ENCODE measurements at places on chromosomes 6 and 20.

- no peak for DNase-seq
Measured at GRCh38 chr6:131773284-131773950, 34.4 kb upstream of the ENPP1 start.

DNA sequence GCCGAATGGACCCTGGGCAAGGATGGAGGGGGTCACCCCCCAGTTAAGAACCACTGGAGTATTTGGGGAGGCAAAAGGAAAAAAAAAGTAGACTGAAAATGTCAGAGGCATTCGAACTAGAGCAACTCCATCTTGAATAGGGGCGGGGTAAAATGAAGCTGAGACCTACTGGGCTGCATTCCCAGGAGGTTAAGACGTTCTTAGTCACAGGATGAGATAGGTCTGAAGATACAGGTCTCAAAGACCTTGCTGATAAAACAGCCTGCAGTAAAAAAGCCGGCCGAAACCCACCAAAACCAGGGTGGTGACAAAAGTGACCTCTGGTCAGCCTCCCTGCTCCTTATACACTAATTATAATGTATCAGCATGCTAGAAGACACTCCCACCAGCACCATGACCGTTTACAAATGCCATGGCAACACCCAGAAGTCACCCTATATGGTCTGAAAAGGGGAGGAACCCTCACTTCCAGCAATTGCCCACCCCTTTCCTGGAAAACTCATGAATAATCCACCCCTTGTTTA is 70.4 kb upstream of the KCNG1 start:
- DNase-seq = no peak

GRCh38 chr6:111899531-111899930 is 26.3 kb upstream of the FYN start:
- no peak for DNase-seq

DNA sequence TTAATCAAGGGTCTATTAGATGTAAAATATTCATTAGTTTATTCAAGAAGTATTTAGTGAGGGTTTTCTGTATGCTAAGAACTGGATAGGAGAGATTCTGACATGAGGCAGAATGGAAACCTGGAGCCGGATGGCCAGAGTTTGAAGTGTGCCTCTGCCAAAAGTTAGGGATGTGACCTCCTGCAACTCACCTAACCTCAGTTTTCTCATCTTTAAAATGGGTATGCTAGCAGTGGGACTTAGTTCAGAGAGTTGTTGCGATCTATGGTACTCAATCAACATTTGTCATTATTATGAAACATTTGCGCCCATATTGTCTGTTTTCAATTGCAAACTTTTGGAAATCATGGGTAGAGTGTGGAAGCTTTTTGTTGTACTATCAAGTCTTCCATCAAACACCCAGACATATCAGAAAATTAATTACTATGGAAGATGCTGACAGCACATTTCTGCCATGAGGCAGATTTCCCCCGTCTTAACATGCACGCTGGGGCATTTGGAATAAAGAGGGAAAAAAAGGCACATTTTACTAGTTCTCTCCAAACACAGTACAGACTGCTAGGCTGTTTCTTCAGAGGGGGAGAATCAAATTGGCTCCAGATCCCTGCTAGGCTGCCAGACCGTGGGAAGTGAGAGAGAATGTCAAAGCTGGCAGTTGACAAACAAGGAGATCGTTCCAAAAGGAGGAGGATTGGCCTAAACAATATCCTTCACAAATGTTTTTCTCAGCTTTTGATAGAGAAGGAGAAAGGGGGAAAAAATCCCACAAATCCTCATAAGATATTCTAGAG is 205.3 kb upstream of the TSHZ2 start:
- no peak for DNase-seq

DNA sequence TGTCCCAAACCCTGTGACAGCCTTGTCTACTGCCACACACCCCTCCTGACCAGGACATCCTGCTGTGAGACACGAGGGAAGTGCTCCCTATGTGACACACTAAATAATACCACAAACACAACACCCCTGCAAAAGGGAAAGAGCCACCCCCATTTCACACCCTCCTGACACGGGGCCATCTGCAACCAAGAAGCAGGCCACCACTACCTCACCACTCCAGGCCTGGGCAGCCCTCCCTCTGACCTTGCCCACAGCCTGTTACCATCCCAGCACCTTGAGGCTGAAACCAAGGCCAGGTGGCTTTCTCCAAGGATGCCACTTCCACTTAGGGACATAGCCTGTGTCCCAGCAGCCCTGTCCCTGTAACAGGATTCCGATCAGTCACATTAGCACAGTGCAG is 68.2 kb downstream of the NINL start:
- DNase-seq = no peak

DNA sequence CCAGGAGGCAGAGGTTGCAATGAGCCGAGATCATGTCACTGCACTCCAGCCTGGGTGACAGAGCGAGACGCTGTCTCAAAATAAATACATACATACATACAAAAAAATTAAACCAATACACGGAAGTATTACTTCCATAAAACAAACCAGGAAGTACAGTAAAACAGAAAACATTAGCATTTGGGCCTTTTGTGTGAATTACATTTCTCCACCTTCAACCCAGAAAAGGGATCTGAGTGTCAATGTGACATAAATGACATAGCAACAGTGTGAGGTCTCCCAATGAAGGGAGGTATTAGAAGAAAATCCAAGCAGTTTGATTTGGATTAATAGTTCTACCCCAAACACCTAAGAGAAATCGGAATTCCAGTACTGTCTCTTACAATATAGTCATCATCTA is 10.1 kb downstream of the CSNK2A1 start:
- no peak for DNase-seq

DNA sequence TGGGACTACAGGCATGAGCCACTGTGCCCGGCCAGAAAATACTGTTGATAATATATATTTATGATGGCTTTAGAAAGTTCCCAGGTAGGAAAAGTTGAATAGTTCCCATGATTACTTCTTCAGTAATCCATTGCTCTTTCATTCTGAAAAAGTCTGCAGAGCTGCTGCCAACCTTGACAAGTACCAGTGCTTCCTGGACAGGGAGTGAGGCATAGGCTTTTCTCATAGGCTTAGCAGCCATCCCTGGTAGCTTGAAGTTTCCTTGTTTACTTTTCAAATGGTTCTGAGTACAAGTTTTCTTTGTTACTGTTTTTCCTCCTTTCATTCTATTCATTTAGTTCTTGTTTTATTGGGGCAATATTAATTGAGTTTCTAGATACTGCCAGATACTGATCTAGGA is 7.8 kb downstream of the RWDD1 start:
- no peak for DNase-seq

- DNase-seq = no peak
Measured at GRCh38 chr6:158595223-158595622, 35.3 kb downstream of the TMEM181 start.

GRCh38 chr20:32285082-32285620 is 7.7 kb downstream of the KIF3B start:
- DNase-seq = no peak

- no peak for DNase-seq
Measured at GRCh38 chr20:14955399-14955798, 618.0 kb upstream of the FLRT3 start.

GRCh38 chr6:24882295-24882694 is 53.5 kb downstream of the RIPOR2 start:
- no peak for DNase-seq

DNA sequence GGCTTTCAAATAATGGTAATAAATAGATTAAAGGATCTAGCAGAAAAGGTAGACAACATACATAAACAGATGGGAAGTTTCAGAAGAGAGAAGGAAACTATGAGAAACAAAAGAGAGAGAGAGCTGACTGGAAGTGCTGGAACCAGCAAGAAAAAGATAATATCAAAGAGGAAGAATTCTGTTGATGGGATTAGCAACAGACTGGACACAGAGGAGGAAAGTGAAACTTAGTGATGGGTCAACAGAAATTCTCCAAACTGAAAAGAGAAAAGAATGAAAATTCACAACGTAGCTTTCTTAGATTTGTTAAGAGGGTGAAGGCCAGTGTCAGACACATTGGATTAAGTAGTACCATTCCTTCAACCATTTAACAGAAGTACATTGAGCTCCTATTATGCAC is 48.3 kb upstream of the SIRPA start:
- no peak for DNase-seq

- DNase-seq = no peak
Measured at GRCh38 chr20:21096321-21097043, 9.7 kb downstream of the LINC00237 start.

- DNase-seq = no peak
Measured at GRCh38 chr20:37839955-37840354, 63.0 kb upstream of the VSTM2L start.

- no peak for DNase-seq
Measured at GRCh38 chr6:41706876-41707564, 28.4 kb downstream of the TFEB start.

GRCh38 chr6:53615633-53616449 is 49.7 kb downstream of the KLHL31 start:
- no peak for DNase-seq

DNA sequence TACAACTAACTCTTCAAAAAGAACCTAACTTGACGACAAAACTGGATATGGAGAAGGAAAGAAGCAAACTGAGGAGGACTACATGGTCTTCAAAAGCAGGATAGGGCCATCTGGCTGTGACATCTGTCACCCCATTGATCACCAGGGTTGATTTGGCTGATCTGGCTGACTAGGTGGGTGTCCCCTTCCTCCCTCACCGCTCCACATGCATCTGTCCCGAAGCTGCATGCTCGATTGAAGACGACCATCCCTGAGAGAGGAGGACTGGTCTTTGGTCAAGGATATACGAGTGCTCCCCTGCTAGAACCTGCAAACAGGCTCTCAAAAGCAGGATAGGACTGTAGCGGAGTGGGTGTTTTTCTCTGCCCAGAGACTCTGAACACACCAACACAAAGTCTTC is 21.7 kb downstream of the CPNE1 start:
- no peak for DNase-seq

DNA sequence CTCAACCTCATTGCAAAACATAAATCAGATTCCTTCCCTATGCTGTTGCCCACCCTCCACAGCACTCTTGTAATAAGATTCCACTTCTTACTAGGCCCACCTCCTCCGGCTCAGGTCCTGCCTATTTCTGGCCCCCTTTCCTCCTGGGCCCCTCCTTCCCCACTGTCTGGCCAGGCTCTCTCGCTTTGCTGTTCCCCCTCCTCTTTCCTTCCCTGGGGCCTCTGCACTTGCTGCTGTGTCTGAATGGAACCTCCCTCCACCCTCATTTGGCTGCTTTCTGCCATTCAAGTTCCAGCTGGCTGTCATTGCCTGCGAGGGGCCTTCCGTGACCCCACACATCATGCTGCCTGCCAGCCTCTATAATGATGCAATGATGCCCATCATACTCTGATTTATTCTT is 38.9 kb downstream of the ARHGAP40 start:
- DNase-seq = no peak

GRCh38 chr6:22612236-22612635 is 42.9 kb downstream of the HDGFL1 start:
- no peak for DNase-seq

DNA sequence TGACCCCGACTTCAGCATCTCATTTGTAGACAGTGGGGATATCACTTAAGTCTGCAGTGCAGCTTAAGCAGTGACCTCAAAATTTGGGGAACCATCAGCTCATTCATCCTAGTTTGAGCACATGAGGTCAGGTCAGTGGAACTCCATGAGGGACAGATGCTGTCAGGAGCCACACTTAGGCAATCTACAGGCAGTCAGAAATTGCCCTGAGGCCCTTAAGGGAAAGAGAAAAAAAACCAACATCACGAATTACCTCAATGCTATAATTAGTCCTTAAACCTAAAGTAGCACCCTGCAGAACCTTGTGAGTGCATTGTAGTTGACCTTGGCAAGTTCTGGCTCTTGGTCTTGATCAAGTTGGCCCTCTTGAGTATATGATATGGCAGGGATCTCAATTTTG is 21.1 kb downstream of the TMEM74B start:
- no peak for DNase-seq

DNA sequence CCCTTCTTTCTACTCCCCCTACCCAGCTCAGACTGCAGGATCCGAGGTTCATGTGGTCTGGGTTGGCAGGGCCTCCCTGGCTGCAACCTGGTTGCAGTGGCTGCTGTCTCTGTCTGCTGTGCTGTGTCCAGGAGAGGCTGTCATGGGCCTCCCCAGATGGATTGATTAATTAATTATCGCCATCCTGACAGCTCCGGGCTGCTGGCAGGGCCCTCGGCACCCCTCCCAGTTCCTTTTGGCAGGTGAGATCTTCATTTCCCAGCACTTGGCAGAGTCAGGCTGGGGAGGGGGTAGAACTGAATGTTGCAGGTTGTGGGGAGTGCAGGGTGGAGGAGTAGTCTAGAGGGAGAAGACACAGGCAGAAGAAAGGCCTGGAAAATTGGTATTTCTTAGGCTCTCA is 56.7 kb upstream of the ZFAND3 start:
- no peak for DNase-seq

DNA sequence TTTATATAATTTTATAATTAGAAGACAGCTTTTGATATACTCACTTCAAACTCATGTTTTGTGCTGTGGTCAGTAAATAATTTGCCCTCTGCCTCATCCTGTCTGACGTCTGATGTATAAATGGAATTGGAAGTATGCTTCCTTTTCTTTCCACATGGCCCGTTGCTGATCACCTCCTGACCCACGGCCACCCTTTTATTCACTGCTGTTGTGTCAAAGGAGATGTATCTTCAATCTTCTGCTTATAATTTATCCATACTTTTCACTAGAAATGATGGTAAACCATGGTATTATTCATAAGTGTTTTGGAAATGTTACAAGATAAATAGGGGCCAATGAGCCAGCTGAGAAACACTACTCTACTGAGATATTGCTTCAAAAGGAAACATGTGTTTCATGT is 841.8 kb downstream of the PHF3 start:
- no peak for DNase-seq

- DNase-seq = no peak
Measured at GRCh38 chr6:87925373-87926060, 122.1 kb upstream of the SPACA1 start.

- no peak for DNase-seq
Measured at GRCh38 chr20:15227102-15227501, 889.7 kb upstream of the FLRT3 start.

DNA sequence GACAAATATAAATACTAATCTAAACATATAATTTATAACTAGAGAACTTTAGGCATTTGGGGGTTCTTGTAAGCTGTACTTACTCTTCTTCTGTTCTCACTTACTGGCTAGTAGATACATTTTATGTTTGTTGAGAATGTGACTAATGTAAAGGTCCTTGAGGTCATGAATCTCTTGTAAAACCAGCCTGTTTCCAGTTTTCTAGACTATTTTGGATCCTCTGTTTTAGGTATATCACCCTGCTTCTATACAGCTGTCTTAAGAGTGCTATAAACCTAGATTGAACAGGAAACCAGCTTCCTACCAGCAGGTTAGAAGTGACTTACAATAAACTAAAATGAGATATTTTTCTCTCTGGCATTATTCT is 134.2 kb downstream of the PLCB4 start:
- no peak for DNase-seq

GRCh38 chr6:11727998-11728961 is 50.3 kb downstream of the ADTRP start:
- DNase-seq = no peak

DNA sequence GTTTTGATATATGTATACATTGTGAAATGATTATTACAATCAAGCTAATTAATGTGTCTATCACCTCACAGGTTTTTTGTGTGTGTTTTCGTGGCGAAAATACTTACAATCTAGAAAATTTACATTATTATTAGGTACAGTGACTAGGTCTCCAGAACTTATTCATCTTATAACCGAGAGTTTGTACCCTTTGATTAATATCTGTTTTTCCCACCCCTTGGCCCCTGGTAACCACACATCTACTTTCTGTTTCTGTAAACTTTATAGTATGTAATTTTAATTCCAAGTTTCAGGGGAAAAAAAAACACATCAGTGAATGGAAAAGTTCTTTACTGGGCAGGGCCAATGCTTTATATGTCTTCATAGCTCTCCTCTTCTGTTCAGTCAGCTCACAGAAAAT is 131.4 kb downstream of the LMBRD1 start:
- DNase-seq = no peak

- no peak for DNase-seq
Measured at GRCh38 chr6:26327450-26328264, 37.3 kb upstream of the BTN3A2 start.
